ENCODE measurements at places on chromosomes 3 and 15.

DNA sequence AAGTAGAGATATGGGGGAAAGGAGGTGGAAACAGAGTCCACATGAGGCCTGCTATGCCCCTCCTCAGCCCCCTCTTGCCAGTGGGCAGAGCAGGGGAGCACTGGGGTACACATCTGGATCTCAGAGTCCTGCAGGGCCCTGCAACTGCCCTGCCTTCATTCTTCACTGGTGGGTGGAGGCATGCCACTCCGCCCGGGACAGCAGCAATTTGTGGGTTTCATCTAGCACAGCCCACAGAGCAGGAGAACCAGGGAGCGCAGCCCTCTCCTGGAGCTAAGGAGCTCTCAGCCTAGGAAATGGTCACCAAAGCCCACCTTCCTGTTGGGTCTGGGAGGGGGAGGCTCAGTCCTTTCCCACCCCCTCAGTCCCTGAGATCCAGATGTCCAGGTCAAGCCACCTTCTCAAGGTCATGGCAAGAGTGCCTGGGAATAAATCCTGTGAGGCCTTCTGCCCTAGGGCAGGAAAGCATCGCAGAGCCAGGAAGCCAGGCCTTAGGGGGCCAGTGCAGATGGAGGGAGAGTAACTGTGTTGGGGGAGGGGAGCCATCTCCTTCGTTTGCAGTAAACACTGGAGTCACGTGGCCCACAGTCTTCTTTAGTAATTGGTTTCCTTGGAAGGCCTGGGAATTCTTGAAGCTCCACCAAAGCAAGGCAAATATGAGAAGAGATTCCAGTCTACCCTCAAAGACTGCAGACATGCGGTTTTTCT is 31.0 kb downstream of the ANP32A start:
- DNase-seq, result no peak

- DNase-seq, result no peak
Measured at GRCh38 chr3:190369668-190370295, 18.2 kb upstream of the CLDN16 start.

GRCh38 chr3:25259871-25260270 is 168.2 kb upstream of the RARB start:
- DNase-seq, result no peak

DNA sequence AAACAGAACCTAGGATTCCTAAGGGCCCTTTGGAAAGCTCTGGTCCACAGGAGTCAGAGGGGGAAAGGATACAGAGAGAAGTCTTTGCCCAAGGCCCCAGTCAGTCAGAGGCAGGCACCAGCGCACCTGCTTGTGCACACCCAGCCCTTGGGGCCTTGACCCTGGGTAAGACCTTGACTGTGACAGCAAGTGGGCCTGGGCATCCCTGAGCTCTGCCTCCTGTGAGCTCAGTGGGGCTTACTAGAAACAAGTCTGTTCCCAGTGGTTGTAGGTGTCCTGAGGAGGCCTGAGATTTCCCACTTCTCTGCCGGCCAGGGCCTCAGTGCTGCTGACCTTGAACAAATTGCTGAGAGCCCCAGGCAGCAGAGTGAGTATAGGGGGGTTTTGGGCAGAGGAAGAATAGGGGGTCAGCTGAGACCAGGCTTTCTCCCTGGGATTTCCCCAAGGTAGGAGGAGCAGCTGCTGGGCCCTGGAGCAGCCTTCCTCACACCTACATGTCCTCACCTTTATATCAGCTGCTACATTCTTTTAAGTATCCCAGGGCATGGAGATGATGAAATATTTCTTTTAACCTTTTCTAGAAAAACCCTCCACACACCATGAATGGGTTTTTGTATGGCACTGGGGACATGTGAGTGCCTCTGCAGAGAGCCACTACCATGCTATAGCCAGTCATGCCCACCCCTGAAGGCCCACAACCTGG is 9.7 kb upstream of the DAG1 start:
- no peak for DNase-seq

DNA sequence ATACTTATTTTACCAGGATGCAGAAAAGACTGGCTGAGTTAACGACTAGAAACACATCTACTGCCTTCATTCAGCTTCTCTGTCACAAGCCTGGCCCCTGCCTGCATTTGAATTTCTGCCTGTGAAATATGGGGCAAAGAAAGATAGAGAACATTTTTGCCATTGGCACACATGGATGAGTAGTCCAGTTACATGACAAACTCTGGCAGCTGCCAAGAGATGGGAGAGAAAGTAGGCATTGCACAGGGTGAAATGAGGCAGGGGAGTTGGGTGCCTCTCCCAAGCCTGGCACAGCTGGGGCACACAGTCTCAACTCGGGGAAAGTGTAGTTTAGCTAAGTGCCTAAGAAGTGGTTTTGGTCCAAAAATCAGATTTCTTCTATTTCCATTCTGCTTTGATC is 24.0 kb downstream of the ANXA2 start:
- no peak for DNase-seq

DNA sequence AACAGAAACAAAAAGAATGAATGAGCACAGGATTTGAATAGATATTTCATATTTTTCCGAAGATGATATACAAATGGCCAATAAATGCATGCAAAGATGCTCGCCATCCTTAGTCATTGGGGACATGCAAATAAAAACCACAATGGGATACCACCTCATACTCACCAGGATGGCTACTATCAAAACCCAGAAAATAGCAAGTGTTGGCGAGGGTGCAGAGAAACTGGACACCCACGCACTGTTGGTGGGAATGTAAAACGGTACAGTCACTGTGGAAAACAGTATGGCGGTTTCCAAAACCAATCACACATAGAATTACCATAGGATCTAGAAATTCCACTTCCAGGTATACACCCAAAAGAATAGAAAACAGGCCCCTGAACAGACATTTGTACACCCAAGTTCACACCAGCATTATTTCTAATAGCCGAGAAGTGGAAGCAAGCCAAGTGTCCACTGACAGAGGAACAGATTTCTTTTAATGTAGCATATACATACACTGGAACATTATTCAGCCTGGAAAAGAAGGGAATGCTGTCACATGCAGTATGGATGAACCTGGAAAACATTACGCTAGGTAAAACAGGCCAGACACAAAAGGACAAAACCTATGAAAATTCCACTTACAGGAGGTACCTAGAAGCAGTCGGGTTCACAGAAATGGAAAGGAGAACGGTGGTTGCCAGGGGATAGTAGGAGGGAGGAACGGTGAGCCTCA is 3.6 kb downstream of the RNF168 start:
- DNase-seq, result no peak

GRCh38 chr3:62161371-62161770 is 212.0 kb downstream of the FEZF2 start:
- DNase-seq, result no peak

DNA sequence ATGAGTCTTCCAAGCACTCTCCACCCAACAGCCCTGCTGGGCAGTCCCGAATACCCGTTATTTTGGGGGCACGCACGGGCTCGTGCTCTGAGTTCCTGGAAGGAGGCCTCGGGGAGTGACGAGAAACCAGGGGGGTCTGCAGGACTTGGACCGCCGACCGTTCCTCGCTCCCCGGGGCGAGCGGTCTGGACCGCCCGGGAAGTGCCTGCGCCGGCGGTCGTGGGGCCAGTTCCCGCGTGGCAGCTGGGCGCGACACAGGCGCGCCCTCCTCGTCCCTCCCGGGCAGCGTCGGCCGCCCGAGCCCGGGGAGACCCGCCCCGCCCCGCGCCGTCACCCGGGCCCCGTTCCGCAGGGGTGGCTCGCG is 387 bp downstream of the GNB4 start:
- DNase-seq, result no peak

DNA sequence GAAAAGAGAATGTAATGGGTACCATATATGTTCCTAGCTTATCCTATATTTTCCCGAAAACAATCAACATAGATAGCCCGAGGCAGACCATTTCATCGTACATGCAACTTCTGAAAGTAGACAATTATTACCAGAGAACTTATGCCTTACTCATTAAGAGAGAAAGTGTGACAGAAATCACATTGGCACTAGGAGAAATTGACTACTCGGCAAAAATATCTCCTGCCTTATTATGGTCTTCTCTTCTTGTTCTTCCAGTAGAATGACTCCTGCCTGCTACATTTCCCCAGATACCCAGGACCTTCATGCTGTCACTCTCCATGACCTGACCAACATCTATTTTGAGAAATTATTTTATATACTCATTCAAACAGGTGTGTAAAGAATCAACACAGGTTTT is 1015.7 kb downstream of the TUSC7 start:
- no peak for DNase-seq

DNA sequence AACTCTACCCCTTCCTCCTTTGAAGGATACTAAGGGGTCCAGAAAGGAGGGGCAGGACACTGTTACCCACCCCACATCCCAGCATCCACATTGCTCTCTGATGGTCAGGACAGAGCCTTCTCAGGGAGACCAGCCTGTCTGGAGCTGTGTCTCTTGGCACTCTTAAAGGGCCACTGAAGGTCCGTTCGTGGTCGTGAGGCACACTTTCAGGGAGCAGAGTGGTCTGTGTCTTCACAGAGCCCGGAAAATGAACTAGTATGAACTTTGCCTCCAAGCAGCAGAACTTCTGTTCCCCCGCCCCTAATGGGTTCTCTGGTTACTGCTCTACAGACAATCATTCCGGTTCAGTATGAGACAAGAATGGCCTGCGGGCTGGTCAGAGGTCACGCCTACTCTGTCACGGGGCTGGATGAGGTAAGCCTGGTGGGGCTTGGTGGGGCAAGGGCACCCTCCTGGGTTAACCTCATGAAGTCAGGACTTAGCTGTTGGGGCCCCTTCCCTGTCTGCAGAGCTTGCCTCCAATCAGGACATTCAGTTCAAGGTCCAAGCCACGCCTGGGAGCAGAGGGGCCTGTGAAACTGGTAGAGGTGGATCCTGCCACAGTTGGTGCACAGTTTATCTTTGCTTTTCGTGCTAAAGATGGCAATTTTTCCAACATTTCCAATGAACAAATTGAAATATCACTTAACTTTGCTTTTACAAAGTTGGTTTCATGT is 33.2 kb downstream of the CAPN3 start:
- DNase-seq, result no peak

GRCh38 chr15:96348112-96349027 is 17.9 kb downstream of the NR2F2 start:
- no peak for DNase-seq

DNA sequence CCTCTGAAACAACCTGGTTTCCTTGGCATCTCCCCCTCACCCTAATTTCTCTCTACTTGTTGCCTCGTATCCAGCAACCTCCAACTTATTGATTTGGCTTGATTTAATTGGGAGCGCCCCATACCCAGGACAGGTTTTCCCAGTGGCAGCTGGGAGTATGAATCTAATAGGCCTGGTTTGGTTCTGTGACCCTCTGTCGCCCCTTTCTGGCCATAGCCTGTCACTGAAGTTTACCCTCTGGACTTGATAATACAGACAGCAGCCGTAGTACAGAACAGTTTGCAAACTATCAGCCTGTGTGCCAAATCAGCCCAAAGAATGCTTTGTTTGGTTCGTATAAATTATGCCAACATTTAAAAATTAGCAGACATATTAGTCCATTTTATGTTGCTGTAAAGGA is 525.1 kb upstream of the GOLIM4 start:
- no peak for DNase-seq
